T47D (cell line): ENCODE measurements at places on chromosomes 4 and X.

DNA sequence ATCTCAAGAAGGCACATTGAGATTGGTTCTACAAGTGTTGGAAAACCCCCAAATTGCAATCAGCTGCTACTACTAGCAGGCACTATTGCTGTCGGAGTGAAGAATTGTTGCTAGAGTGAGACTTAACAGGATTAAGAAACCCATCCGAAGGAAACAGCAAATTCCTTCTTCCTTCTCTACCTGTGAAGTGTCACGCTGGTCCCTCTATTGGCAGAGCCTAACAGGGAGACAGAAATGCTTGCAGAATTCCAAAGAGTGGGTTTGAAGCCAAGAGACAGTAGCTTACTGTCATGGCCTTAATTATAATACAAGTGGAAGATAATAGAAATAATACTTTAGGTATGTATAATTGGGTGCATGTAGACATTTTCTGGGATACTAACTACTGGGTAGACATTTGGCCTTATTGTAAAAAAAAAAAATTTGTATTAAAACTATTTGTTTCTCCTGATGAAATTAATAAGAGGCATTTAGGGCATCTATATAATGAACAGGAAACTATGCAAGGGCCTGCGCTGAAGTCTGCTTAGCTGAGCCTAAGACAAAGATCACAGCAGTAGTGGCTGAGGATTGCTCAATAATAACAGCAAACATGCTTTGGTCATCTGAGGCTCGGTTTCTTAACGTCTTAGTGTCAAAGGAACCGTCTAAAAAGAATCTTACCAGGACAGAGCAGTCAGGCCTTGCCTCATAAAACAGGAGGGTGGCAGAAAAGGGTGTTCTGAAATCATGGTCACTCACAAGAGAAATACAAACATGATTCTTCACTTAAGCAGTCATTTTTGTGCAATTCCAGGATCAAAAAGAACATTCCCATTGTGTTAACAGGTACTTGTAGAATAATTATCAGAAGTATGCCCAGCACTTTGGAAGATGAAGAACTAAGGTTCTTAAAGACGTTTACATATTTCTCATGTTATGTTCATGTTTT, 40.8 kb downstream of the FAM241A start:
- no peak for DNase-seq

GRCh38 chr4:23237771-23238170, 545.0 kb downstream of the GBA3 start:
- DNase-seq, result no peak

GRCh38 chrX:101759000-101759399, 99.3 kb upstream of the ARMCX2 start:
- no peak for DNase-seq

- no peak for DNase-seq
Measured at GRCh38 chr4:84032372-84032771, 466.7 kb downstream of the NKX6-1 start.
